ENCODE measurements at places on chromosomes 16 and 17. TPM values are rescaled to one million over a fixed set of nuclear protein-coding genes. Genes with fewer than 3 reads are reported as not detected.

DNA sequence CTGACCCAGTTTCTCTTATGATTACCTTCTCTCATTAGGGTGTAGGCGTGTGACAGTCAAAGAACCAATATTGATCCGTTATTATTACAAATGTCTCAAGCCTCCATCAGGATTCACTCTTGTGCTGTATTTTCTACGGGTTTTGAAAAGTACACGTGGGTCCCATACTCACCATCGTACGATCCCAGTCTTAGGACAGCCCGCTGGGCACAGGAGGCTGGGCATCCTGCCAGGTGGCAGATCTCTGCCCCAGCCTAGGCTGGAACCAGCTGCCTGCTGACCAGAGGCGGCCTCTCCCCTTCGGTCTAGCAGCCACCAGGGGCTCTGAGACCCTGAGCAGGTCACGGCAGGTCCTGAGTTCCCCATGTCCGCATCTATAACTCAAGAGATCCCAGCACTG lies 2.0 kb upstream of the METRNL start:
- H3K27ac ChIP-seq: no peak overlapping the region
- no peak for DNase-seq
- H3K4me1 ChIP-seq: peaks cover 27% of the 10 kb centered on the region
- no peak overlapping the region for H3K4me3 ChIP-seq
- no peaks in the 10 kb centered on the region for H3K27me3 ChIP-seq
- H3K36me3 ChIP-seq: peaks cover 10% of the 10 kb centered on the region

DNA sequence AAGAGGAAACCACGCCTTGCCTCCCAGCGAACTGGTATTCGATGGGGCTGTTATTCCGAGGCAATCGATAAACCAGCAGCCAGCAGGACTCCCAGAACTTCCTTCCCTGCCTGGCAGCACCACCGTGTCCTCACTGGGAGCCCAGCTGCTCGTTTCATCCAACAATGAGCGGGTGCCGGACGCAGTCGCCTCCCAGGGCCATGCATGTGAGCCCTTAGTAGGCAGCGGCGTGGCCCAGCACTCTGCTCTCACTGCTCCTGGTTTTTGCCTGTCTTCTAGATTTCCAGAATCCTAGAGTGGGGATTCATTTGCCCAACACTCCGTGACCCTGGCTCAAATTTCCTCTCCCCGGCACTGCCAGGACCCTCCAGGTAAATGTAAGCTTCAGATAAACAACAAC lies 29.1 kb upstream of the RASD1 start:
- no peak for DNase-seq
- H3K27me3 ChIP-seq: no peaks in the 10 kb centered on the region
- no peak overlapping the region for H3K4me3 ChIP-seq
- peaks cover 19% of the 10 kb centered on the region for H3K4me1 ChIP-seq
- H3K36me3 ChIP-seq: no peaks in the 10 kb centered on the region
- no peak overlapping the region for H3K27ac ChIP-seq

GRCh38 chr17:37259030-37259735 lies 116.6 kb upstream of the C17orf78 start:
- H3K27me3 ChIP-seq: no peaks in the 10 kb centered on the region
- H3K4me3 ChIP-seq: no peak overlapping the region
- H3K36me3 ChIP-seq: peaks cover 48% of the 10 kb centered on the region
- no peak overlapping the region for H3K27ac ChIP-seq

GRCh38 chr17:82053556-82054263 lies 2.0 kb downstream of the GPS1 start:
- peaks cover 45% of the 10 kb centered on the region for H3K36me3 ChIP-seq
- no peak for DNase-seq
- no peak overlapping the region for H3K4me3 ChIP-seq
- H3K27ac ChIP-seq: no peak overlapping the region
- peaks cover 4% of the 10 kb centered on the region for H3K4me1 ChIP-seq

- H3K36me3 ChIP-seq: no peaks in the 10 kb centered on the region
- no peak overlapping the region for H3K4me3 ChIP-seq
- no peaks in the 10 kb centered on the region for H3K27me3 ChIP-seq
- no peak overlapping the region for H3K27ac ChIP-seq
- DNase-seq: no peak
Measured at GRCh38 chr16:78566397-78567073, 467.1 kb downstream of the WWOX start.

DNA sequence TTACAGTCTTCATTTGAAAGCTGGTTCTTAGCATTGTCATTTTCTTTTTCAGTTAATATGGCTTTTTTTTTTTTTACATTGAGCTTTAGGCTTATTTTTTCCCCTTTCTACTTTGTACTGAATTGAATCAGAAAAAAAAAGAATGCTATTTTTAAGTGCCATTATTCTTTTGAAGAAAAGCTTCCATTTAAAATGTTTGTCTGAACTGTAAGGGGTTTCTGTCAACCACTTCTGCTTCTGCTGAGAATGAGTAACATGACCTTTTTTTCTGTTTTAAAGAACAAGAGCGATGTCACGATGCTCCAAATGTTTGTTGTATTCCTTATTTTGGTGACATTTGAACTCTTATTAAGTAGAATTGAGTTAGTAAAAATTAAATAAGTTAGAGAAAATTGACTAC lies 50.0 kb downstream of the MRTFB start:
- no peaks in the 10 kb centered on the region for H3K36me3 ChIP-seq
- no peak for DNase-seq
- H3K4me1 ChIP-seq: no peaks in the 10 kb centered on the region

DNA sequence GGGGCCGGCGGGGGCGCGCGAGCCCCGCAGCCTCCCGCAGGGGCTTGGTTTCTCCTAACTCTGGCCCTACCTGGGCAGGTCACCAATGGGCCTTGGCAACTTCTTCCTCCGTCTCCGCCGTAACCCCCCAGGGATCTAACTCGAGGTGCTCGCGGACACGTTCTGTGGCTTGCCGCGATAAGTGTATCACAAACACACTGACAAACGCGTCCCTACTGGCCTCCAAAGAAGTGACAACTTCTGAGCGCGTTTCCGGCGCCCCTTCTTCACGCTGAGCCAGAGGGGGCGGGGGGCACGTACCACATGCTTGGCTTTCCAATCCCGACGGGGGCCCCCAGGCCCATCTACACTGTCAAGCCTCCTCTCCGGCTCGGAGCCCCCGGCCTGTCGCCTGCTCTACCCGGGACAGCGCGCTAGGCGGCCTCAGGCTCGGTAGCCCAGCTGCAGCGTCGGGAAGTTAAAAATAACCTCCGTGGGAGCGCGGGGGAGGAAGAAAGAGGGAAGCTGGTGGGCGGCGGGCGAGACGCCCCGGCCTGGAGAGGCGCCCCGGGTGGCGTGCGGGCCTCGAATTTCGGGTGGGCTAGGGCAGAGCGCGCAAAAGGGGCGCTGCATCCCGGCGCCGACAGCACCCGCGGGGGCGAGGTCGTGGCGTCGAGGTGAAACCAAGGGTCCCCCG lies 725 bp upstream of the SPHK1 start:
- peaks cover 13% of the 10 kb centered on the region for H3K4me1 ChIP-seq
- no peaks in the 10 kb centered on the region for H3K36me3 ChIP-seq
- no peak overlapping the region for H3K27ac ChIP-seq
- peak overlapping the region; percentile 62 for H3K4me3 ChIP-seq
- DNase-seq: peak; percentile 71

Gene BRICD5
- 4.1 TPM for total RNA-seq

Measured in SJCRH30 (cell line).